Stimulated activated CD8-positive, alpha-beta memory T cell treated with anti-CD3 and anti-CD28 coated beads, Interleukin-15, amount 100 ng/mL, for 24 hours (primary cell): ENCODE measurements at places on chromosomes 13 and 19.

GRCh38 chr19:14096272-14096992 is 5.9 kb upstream of the SAMD1 start:
- DNase-seq, result no peak

GRCh38 chr13:73664851-73665250 is 469.4 kb downstream of the KLF12 start:
- no peak for DNase-seq

GRCh38 chr13:50893211-50893852 is 16.3 kb upstream of the RNASEH2B start:
- no peak for DNase-seq

- no peak for DNase-seq
These were observed 187.1 kb downstream of the TDRD3 start for GRCh38 chr13:60583911-60584753.

GRCh38 chr13:31131470-31131961 is 30.2 kb downstream of the HSPH1 start:
- DNase-seq, result no peak

- no peak for DNase-seq
These were observed 6.7 kb downstream of the LNX2 start for GRCh38 chr13:27613628-27614027.

GRCh38 chr19:11187441-11187840 is 9.9 kb downstream of the KANK2 start:
- no peak for DNase-seq

DNA sequence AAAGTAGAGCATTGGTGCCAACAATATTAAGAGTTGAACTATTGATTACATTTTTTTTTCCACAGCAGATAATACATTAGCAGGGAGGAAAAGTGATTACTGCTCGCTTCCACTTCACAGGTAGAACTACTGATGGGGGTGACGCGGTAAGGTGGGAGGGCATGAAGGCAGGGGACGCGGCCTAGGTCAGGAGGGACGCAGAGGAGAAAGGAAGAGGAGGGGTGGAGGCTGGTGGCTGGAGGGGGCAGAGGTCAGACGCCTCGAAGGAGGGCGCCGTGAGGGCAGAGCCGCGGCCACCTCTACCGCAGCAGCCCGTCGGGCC is 287 bp upstream of the B3GLCT start:
- DNase-seq, result no peak

GRCh38 chr13:23956106-23956505 is 58.8 kb upstream of the C1QTNF9B start:
- no peak for DNase-seq

DNA sequence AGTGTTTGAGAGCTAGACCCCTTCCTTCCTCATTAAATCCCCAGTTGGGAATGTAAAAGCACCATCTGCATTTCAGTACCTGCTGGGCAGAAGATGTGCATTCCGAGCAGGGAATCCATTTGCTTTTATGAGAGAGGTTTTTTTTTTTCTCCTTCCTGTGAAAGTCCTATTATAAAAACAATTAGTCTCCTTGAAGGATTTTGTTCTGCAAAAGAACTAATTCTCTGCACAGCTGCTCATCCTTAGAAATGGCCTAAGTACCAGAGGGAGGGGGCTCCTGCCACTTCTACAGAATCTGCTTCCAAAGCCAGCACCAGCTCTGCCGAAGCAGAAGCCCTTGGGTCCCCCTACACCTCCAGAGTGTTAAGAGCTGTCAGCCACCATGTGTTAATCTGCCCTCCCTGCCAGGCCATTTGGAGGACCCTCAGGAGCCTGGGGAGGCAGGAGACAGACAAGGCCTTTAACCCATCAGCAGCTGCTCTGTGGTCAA is 36.4 kb upstream of the SERPINE3 start:
- no peak for DNase-seq

- no peak for DNase-seq
These were observed 777.9 kb downstream of the DACH1 start for GRCh38 chr13:71089056-71089455.

DNA sequence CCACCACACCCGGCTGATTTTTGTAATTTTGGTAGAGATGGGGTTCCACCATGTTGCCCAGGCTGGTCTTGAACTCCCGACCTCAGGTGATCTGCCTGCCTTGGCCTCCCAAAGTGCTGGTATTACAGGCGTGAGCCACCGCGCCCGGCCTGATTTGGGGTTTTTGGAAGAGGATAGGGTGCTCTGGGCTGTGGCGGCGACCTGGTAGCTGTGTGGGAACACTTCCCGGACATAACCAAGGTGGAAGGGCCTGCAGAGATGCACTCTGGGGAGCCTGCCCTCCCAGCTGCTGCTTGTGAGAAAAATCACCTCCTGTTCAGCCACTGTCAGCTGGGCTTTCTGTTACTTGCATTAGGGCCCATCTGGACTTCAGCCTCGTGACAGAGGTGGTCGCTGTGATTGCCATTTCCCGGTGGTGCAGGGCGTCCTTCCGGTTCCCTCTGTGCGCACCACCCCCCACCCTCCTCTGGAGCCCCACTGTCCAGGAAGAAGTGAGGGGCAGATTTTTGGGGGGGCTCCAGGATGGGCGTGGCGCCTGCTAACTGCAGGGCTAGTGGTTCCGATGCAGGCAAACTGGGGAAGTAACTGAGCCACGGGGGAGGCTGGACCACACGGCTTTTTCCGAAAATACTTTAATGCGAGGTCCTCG is 7.5 kb downstream of the IL4I1 start:
- no peak for DNase-seq

GRCh38 chr19:14418856-14419105 is 360 bp downstream of the DDX39A start:
- DNase-seq, result no peak

DNA sequence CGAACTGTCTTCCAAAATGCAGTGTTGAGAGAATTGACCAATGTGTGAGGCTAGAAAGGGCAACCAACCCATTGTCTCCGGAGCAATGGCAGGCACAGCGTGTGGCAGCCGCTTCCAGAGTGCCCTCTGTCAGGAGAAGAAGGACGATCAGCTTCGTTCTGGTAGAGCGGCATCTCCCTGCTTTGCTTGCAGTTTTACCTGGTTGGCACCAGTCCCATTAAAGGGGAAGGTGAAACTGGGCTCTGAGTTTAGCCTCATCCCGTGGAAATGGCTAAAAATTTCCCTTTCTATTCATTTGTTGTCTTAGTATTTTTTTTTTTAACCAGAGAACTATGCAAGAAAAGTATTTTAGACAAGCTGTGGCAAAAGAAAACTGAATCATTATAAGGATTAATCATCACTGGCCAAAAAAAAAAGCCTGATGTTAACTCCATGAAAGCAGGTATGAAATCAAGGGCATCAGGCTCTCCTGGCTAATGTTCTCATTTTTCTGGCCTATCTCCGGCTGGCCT is 81.5 kb upstream of the SLC7A1 start:
- no peak for DNase-seq

DNA sequence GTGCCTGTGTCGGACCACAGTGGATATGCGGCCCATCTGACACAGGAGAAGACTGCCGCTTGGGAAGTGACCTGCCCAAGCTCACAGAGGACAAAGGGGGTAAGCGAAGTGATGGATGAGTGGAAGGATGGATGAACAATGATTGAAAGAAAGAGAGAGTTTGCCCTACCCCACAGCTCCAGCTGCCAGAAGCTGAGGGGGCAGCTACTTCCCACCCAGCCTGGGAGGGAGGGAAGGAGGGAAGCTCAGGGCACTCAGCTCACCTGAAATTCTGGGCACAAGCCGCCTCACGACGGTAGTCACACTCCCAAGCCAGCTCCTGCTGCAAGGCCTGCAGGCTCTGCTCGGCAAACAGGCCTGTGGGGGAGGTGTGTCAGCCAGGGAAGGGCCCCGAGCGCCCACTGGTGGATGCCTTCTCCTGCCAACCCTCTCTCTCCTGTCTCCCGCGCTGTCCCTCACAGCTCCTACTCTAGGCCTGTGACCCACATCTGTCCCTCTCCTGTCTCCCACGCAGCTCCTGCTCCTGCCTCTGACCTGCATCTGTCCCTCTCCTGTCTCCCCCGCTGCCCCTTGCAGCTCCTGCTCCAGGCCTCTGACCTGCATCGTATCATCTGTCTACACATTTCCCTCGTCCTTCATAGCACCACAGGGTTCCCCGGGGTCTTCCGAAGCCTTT is 12.0 kb upstream of the NUMBL start:
- DNase-seq, result no peak

DNA sequence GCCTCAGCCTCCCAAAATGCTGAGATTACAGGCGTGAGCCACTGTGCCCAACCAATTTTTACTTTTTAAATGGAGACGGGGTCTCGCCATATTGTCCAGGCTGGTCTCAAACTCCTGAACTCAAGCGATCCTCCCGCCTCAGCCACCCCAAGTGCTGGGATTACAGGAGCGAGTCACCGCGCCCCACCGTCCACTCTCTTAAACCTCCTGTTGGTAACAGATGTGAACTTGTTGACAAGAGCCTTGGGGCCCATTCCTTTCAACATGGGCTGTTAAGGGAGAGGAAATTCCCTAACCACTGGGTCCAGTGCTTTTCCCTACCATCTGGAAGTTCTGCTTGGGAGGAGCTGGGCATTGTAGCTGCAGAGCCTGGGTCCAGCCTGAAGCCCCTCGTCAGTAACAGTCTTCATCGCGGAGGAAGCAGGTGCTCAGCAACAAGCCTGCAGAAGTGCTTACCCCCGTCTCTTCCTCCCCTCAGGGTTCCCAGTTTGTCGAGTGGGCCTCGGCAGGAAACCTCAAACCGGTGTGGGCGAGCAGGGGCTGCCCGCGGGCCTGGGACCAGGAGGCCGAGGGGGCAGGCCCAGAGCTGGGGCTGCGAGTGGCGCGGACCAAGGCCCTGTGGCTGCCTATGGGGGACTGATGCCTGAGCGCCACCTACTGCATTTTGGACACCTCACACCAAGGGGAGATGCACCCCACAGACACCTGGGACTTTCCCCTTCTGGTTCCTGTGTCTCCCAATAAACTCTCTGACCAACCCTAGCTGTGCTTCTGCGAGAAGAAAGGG is 4.0 kb upstream of the FLT3LG start:
- DNase-seq, result peak; percentile 53

DNA sequence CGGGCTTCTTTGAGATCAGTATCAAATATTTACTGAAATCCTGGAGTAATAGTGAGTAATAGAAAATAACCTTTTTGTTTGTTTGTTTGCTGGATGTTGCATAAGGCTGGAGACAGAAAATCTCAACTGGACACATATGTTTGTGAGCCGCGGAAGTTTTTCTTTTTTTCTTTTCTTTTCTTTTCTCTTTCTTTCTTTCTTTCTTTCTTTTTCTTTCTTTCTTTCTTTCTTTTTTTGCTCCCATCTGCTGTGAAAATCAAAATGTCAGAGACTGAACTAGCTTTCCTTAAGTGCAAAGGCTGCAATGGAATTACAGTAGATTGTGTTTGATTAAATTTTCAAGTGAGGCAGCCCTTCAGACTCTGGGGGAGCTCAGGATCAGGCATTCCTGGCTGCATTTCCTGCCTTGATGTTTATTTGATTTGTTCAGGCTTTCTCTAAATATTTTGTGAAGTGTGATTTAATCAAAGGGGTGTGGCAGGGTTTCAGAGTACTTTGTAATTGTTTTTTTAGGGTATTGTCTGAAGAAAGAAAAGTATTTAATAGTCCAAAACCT is 319 bp downstream of the FRY start:
- no peak for DNase-seq

DNA sequence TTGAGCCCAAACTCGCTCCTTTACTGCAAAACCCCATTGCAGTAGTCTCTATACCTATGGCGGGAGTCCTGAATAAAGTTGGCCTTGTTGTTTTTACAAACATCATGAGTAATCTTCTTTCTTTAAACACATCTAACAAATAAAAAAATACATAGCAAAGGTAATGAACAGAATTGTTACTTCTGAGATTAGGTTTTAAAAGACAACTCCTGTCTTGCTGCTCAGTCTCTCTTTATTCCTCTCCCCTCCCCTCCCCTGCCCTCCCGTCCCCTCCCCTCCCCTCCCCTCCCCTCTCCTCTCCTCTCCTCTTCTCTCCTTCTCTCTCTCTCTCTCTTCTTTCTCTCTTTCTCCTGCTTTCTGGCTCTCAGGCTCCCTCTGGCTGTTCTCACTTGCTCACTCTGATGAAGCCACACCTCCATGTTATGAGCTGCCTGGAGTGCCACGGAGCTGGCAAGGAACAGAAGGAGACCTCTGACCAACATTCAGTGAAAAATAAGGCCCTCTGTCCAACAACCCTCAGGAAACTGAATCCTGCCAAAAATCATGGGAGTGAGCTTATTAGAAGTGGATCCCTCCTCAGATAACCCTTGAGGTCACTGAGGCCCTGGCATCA is 300.7 kb upstream of the MIR17HG start:
- DNase-seq, result no peak
